ENCODE measurements at places on chromosomes 11 and 22.

- DNase-seq, result peak; percentile 56
Measured at GRCh38 chr11:12377106-12377823, at the start of gene PARVA. PARVA (plus strand) TSS chr11:12377571; CDS start chr11:12377648, 77 bp downstream.

GRCh38 chr11:120694726-120695125, 183.2 kb downstream of the GRIK4 start:
- DNase-seq, result peak; percentile 3

GRCh38 chr11:119195680-119196079, 10.4 kb downstream of the NHERF4 start:
- DNase-seq, result peak; percentile 15

DNA sequence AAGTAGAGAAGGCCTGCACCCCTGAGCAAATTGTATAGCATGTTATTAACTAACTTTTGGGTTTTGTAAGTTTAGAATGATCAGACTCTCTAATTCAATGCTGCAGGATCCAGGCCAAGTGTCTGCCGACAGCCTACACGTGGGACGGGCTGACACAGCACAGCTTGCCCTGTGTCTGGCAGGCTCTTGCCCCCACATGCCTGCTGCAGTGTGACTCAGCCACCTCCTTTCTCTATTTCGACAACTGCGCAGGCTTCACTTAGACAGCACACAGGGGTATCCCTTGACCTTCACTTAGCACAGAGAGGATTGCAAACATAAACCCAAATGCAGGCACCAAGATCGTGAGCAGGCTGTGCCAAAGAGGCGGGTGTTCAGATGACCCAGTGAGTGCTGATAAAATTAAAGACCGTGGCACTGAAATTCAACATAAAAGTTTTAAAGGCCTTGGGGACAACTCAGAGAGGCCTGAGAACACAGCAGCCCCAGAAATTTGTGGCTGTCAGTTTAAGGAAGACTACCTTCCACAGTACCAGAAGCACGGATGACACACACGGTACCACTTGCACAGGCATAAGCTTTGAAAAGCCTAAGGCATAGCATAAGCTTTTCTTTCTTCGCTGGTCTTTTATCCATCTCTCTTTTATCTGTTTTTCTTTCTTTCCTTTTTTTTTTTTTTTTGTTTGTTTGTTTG, 37.8 kb downstream of the SCN3B start:
- DNase-seq, result no peak

- no peak for DNase-seq
Measured at GRCh38 chr11:2687223-2687530, 12.6 kb downstream of the KCNQ1OT1 start.

GRCh38 chr11:132590986-132591385, 941.3 kb downstream of the OPCML start:
- no peak for DNase-seq

DNA sequence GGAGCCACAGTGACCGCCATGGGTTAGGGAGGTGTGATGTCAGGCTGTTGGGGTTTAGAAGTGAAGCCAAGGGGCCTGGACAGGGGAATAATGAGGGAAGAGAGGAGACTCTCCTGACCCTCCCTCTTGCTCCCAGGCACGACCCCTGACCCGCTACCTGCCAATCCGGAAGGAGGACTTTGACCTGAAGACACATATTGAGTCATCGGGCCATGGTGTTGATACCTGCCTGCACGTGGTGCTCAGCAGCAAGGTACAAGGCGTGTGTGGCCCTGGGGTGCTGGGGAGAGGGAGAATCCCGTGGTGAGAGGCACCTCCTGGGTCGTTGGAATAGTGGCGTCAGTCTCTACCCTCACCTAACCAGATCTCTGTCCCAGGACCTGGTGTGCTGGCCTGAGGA, 29.5 kb downstream of the TREH start:
- no peak for DNase-seq

GRCh38 chr11:84437071-84437980, 1151.2 kb upstream of the CCDC90B start:
- peak; percentile 59 for DNase-seq

All from NCI-H2227 treated with DMSO at 0.1 percent for 48 hours (cell line).